Psoas muscle (tissue), 8 donors: ENCODE measurements at places on chromosomes 5 and 9. TPM values are rescaled to one million over a fixed set of nuclear protein-coding genes. Genes with fewer than 3 reads are reported as not detected.

- peak; percentile 30 for DNase-seq
These were observed 10.6 kb downstream of the PRDM6 start for GRCh38 chr5:123099514-123100151.

DNA sequence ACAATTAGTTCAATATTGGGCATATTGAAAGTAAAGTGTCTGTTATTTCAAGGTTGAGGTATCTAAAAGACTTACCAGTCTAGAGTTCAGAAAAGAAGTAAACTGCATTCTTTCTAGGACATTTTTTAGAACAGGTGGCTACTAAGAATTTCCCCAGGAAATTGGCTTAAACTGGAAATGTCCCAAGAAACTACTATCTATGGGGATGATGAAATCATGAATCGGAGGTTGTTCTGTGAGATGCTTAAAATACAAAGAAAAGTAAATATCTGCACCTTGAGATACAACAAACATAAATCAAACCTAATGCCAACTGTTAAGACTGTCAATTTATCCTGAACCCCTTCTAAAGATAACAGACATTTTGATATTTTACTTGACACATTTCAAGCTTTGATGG is 226.5 kb upstream of the NREP start:
- DNase-seq = no peak

Gene CCL28
- not detected for total RNA-seq

- no peak for DNase-seq
These were observed 349.2 kb downstream of the DEPDC1B start for GRCh38 chr5:60350794-60351193.

DNA sequence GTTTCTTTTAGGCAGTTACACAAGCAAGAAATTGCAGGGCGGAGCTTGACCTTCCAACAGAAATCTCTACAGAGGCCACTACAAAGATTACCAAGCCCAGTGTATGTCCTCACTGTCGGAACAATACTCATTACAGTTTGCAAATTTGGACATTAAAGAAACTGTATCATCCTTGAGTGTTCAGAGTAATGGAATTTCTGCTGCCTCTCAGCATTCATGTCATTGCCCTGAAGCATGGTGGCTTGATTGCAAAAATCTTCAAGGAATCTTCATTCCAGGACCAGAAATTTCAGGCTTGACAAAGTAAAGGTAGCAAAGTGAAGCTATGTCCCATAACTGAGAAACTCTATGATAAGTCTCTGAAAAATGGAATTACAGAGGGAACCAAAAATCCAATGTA is 134.6 kb upstream of the MAP3K1 start:
- DNase-seq = no peak

GRCh38 chr9:98770717-98771116 is 25.6 kb downstream of the ANKS6 start:
- no peak for DNase-seq

DNA sequence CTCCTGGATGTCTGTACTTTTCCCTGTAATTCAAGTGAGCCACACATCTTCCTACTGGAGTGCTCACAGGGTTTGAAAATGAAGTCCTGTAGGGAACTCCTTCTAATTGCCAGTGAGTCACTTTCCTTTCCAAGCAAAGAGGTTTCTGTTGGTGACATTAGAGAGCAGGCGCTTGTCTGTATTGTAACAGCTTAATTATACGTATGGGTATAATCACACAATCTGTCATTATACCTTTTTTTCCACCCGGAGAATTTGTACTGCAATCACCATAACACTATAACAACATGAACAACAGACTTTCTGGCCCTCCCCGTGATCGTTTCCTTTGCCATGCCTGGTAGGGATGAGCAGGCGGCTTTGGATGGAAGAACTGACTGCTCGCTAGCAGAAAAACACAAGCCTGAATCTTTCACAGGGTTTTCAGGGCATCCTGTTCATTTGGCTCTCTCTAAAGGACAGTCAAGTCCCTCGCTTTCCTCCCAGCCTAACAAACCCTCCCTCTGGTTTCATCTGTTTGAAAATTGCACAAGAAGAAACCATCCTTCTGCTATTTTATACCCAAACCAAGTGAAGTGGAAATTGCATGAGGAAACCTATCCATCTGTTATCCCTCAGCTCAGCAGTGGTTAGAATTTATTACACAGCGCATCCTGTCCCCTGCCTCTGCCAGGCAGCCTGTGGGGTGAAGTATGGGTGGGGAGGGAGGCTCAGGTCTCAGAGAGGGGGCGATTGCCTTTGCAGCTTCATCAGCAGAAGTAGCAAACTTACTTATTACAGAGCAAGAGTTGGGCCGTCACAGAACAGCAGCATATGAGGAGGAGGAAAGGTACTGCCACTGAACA is 307.0 kb upstream of the TLE4 start:
- no peak for DNase-seq

DNA sequence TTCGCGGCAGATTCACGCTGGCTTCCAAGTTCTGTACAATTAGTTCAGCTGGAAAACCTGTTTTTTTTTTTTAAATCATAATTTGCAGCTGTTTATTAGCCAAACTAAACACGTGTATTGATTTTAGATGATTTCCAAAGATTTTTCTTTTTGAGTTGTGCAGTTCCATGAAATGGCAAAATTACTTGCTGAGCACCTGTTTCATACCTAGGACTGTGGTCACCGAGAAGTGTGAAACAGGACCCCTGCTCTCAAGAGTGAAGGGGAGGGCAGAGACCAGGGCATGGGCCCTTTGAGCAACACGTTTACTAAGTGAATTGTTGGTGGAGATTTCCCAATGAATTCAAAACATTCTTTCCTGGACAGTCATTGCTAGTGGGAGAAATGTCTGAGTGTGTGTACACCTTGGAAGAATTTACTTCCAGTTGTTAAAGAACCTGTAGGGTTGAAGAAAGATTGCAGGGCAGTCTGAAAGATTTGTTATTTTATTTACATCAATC is 688 bp downstream of the SNX24 start:
- no peak for DNase-seq

Gene ANKDD1B
- not detected for total RNA-seq

DNA sequence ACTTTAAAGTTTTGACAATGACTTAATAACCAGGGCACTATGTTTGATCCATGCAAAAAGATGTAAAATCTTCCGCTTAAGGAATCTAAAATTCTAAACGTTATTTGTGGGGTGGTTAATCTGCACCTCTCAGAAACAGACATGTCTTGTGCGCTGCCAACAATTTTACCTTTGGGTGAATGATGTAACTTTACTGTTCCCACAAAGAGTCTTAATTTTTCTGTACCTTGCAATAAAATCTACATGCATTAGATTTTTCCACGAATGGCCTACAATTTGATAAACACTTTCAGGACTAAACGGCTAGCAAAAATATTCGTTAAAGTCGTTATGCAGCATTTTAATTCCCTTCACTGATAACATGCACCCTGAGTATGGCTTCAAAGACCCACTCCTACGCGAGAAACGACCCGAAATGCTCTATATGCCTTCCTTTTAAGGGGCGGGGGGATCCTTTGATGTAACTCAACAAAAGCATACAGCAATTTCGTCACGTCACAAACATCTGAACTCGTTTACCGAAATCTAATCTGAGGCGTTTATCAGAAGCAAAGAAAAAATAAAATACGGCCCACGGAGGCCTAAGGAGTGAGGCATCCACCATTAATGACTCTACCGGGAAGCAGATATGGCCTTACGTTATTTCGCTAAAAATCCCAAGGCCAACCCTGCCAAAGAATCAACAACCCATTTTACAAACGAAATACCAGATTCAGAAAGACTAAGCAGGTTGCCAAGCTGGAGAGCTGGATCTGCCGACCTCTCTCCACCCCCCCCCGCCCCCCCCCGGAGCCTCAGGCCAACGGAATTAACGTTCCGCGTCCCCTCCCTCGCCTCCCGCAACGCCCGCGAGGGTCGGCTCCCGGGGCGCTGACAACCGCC is 621 bp downstream of the AK6 start:
- DNase-seq = no peak

DNA sequence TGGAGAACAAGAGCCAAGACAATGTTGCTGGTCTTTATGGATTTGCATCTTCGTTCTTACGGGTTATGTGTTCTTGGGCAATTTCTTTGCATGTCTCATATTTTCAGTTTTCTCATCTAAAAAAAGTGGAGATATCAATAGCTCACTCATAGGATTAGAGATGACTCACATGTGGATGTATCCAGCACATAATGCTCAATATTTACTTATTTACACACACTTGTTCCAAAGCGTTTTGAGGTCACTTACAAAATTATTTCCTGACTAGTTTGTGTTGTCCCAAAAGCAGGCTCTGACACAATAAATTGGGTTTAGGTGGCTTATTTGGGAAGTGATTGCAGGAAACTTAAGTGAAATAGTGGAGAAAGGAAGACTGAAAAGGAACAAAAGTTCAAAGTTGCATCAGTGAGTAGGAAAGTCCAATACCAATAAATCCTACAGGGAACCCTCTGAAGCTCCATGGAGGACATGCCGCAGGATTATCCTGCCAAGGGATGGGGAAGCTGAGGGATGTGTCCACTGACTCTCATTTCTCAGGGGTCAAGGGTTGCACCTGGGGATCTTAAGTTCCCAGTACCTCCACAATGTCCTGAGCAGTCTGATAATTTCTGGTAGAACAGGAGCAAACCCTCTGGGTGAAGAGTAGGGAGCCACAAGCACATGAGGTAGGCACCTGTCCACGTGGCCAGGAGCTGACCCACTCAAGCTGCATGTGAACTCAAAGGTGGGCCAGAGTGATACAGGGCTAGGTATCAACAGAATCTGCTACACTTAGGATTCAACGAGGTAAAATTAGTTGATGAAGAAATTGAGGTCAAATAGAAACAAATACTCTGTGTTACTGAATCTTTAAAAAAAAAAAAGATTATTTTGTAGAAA is 37.4 kb upstream of the SLC44A1 start:
- DNase-seq = no peak

Gene MEF2C
- total RNA-seq = 148 TPM

- DNase-seq = no peak
These were observed 38.8 kb downstream of the PAEP start for GRCh38 chr9:135600296-135600817.

DNA sequence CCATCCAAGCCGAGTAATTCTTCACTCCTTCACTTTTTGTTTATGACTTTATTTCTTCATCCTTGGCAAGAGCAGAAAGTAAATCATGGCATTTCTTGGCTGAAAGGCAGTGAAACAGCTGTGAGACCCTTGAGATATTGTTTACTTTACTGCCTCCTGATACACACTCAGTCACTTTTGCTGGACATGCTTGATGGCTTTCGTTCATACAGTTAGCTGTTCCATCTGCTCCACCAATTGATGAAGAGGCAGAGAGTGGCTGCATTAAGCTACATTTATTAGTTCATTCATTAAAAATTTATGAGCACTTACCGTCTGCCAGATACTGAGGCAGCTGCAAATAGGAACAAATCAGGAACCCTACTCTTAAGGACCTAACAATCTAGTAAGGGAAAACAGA is 184.4 kb upstream of the OR13F1 start:
- DNase-seq = no peak
